ENCODE measurements at places on chromosomes 5 and 9.

GRCh38 chr5:40364441-40364840 is 315.3 kb upstream of the PTGER4 start:
- no peak for DNase-seq

DNA sequence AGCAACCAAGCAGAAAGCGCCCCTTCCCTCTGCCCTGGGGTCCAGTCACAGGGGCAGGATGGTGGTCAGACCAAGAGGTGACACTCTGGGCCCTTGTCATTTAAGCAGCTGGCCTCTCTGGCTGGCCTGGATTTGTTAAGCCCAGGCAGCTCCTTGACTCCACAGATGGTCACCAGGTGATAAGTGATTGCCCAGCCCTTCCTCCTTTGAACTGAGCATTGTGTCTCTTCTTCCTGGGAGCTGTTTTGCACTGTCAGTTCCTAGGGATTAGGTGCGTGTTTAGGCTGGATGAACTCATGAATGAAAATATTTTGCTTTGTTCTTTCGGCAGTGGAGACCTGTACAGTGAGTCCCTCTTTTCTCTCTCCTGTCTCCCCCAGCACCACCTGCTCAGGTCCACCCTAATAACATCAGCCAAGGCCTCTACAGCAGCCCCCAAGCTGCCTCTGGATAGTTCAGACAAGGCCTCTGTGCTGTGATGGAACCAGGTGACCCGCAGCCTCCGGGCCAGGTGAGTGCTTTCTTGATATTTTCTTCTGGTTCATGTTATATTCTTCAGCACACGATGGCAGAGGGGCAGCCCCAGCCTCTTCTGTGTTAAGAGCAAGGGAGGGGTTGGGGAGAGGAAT is 139.7 kb upstream of the PITX1 start:
- DNase-seq = no peak

GRCh38 chr5:80399526-80400239 is 8.2 kb upstream of the ZFYVE16 start:
- DNase-seq = no peak

DNA sequence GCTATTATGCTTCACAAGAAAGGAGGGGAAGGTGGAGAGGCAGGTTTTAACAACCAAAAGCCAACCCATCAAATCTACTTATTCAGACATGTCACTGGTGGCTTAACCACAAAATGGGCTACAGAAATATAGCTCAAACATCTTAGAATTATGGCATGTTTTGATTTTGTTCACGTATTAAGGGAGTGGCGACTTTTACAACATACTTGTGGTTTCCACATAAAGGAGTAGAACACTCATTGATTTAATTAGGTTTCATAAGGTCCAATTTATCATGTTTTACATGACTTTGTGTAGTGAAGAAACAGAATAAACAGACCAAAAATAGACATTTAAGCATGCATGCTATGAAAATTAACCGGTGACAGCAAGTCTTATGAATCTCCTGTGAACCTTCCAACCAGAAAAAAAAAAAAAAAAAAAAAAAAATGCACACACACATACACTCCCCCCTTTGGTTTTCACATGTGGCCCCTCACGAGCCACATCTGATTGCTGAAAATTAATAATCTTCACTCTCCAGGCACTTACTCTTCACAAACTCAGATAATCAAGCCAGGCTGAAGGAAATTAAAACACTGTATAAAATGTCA is 5.4 kb downstream of the ZNF608 start:
- no peak for DNase-seq

GRCh38 chr9:127539982-127540663 is 72.0 kb upstream of the STXBP1 start:
- no peak for DNase-seq

DNA sequence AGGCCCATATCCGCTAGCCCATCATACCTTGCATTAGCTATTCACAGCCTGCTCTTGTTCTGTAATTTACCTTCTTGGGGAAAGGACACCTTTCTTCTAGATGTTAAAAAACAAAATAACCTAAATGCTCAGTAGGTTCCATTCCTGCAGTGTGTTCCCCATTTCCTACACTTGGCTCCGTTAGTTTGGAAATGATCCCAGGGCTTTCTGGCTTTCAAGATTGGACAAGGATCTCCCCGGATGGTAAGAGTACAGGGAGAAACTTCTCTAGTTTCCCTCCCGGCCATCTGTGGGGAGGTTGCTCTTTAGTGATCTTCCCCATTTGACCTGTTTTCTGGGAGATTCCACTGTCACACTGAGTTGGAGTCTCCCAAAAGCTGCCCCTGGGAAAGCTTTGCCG is 27.3 kb upstream of the STC2 start:
- DNase-seq = no peak

DNA sequence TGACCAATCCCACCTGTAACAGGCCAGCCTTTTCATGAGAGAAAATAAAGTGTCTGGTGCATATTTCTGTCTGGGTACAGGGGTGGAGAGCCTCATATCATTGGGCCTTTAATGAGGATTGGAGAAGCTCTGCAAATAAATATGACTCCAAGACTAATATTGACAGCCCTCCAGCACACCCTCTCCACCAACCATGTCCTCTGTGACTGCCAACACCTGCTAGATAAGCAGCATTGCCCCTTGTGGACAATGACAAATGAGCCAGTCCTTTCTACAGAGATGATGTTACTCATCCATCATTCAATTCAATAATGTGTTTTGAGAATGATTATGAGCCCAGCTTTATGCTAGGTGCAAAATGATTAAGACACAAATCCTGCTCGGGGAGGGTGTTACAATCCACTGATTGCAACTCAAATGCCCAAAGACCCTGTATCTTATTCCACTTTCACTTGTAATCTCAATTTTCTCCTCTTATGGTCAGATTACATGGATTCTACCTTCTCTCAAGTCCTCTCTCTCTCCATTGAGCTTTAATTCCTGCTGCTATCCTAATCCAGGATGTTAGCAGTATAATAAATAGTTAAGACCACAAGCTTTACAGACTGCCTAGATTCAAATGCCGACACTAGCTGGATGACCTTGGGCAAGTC is 2.1 kb upstream of the GFRA3 start:
- no peak for DNase-seq

GRCh38 chr5:65128226-65128625 is 353.5 kb downstream of the ADAMTS6 start:
- no peak for DNase-seq

DNA sequence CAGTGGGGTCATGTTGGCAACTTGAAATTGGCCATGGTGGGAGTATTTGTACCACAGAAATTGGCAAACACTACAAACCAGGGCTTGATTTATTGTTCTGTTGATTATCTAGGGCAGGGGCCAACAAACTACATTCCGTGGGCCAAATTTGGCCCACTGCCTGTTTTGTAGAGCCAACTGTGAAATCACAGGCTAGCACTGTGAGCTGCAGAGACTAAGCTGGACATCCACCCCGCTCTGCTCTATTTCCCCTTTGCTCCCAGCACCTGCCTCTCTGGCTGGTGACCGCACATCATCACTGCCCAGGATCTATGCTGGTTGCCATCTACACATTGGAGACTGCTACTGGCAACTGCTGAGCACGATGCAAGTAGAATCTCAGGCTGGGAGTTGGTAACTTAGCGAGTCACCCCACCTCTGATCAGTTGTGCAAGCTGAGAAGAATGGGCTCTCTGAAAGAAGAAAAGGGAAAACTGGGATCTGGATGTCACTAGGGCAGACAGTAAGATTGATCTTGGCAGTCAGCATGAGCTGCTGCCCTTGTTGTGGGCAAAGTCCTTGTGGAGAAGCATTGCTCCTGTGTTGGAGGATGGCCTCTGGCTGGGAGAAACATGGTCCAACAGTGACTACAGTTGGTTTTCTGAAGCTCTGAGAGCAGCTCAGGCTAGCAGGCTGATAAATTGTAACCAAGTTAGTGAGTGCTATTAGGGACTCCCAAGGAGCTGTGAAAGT is 144.7 kb upstream of the RAD23B start:
- DNase-seq = no peak

DNA sequence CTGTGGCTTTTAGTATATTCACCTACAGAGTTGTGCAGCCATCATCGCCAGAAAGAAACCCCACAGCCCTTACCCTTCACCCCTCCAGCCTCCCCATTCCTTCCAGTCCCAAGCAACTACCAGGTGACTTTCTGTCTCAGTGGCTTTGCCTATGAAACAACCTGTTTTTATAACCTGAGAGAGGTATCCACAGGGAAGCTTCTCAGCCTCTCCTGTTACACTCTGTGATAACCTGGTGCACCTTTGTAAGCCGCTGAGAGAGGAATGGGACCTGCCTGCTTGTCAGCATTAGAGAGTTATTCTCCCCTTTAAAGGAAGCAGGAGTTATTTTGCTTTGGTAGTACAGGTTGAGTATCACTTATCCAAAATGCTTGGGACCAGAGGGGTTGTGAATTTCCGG is 93.6 kb downstream of the TRIO start:
- no peak for DNase-seq

DNA sequence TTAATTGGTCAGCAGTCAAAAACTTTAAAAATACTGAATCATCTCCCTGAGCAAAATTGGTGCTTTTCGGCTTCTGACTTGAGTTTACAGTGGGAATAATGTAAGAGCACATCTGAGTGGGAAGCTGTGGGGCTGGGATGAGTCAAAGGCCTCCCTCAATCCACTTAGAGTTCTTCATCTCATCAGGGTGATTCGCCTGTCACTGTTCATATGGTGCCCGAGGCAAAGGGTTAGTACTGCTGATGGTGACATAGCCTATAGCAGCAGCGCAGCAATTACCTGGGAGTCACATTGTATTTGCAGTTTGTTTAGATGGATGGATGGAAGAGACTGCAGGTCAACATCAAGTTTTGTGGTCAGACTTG is 113.8 kb upstream of the ZNF608 start:
- no peak for DNase-seq

- no peak for DNase-seq
Observed at GRCh38 chr5:67090040-67090439, 106.6 kb downstream of the CD180 start.

DNA sequence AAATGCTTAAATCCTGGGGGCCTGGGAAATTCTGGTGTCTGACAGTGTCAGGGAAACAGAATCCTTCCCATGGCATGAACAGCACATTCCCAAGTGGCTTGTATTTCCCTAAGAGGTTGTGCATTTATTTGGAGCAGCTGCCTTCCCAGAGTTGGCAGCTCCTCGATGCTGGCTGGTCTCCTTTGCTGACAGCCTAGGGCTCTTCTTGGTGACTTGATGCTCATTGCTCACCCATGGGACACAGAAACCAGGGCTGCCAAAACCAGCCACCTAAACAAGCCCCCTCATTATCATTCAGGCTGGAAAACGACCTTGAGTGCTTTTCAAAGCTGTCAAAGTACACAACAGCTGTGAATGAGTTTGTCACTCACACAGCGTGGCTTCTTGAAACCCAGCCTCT is 24.2 kb downstream of the ENHO start:
- DNase-seq = no peak

- DNase-seq = no peak
Observed at GRCh38 chr5:1908931-1909330, 26.2 kb upstream of the IRX4 start.

DNA sequence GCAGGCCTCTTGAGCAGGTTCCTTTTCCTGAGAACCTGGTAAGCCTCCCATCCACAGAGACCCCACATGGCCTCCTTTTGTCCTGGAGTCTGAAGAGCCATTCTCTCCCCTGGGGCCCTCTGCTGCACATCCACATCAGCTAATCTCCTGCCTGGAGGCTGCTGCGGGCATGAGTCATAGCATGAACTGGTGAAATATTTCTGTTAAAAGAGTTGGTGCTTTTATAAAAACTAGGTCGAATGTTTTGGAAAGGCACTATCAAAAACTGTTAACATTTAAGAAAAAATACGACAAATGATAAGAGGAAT is 399.4 kb downstream of the CTNND2 start:
- DNase-seq = no peak

- DNase-seq = no peak
Observed at GRCh38 chr5:10946050-10946449, 185.0 kb upstream of the DAP start.

DNA sequence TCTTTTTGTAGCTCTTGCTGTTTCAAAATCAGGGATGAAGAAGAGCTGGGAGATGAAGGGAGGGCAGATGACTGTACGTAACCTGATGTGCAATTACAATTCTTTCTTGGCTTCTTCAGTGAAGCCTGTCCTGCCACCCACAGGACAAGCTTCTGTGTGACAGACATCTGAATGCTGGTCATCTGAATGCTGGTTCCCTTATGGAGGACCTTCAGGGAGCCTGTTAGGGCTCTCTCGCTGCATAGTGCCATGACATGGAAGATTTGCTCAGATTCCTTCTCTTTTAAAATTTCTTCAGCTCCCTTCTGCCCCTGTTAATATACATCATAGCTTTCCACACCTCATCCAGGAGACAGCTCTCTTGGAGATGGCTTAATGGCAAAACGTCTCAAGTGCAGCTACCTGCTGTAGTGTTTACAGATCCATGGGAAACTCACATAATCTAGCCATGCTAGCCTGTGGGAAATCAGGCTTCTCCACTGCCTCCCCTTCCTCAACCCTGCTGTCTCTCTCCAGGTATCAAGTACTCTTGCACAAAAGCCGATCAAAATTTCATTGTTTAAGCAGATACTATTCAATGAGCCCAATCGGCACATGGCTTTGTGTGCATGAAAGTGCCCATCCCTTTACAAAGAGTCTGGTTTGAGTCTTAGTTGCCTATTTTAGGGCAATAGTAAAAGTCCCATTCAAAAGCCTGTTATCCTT is 134.6 kb downstream of the RAB3C start:
- DNase-seq = no peak

DNA sequence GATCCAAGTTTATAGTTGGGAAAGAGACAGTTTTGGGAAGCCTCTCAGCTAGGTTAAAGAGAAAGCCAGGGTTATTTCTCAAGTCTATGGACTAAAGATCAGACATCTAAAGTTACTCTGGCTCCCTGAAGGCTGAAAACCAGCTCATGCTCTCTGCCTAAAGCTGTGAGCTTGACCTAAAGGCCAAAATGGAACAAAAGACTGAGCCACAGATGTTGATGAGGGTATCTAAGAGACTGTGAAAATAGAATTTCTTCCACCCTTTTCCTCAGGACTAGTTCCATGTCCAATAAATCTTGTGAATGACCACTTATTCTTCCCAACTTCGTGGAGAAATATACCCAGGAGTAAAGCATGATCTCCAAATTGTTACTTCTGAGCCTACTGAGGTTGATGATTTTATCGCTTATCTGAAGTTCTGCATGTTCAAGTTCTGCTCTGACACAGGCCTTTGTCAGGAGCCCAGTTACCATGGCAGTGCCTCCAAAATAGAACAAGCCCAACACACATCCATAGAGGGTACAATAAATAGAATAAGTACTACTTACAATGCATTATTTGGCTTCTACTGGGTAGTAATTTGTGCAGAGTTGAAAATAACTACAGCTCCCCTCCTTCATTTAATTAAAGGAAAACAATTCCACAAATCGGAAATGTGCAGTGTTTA is 373.6 kb downstream of the NTRK2 start:
- DNase-seq = no peak

DNA sequence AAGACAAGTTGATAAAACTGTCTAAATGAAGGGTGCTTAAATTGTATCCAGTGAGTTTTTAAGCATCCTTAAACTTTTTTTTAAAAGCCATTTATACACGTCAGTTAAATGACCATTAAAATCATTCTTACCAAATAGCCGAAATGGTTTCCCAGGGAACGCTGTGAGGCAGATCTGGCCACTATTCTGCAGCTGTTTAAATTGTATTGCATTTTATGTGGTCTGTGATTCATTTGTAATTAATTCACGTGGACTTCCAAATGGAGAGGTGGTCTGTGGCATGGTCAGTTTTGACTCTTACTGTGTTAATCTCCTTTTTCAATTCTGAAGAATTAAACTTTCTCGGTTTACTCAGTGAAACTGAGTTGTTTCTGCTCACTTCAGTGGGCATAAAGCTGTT is 113.7 kb upstream of the OTULINL start:
- DNase-seq = no peak

GRCh38 chr9:35661756-35662350 is 3.1 kb downstream of the ARHGEF39 start:
- DNase-seq = no peak

- no peak for DNase-seq
Observed at GRCh38 chr9:84821431-84821830, 151.9 kb downstream of the NTRK2 start.

Data from activated naive CD8-positive, alpha-beta T cell treated with anti-CD3 and anti-CD28 coated beads, Interleukin-2, amount 50 U/mL, for 16 hours (primary cell).